NCI-H446 treated with DMSO at 0.1 percent for 48 hours (cell line): ENCODE measurements at places on chromosomes 16 and 17.

DNA sequence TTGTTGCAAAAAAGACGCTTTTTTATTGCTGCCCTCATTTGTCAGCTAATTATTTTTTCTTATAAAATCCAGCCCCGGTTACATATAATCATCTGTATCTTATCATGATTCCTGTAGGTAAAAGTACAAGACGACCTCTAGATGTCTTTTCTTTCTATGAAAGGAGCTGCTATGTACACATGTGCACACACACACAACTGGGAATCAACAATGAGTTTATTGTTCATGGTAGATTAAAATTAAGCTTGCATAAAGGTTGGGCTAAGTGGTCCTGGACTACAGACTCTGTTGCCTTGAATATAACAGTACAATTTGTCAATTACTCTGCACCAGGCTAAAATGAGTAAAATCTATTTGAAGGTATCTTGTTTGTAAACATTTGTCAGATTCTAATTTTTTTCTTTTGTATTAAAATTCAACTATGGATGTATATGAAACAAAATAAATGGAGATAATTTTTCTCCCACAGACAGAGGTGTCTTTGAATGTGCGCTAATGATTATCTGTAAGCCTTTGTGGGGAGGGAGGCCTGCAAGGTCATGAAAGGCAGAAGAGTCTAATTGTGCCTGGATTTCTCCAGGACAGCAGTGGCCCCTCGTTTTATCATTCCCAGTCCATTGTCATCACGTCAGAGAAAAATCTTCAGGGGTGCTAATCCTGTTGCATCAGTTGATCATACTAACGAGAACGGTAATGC lies 13.4 kb downstream of the C17orf58 start:
- DNase-seq: no peak

GRCh38 chr17:77881545-77881944 lies 77.0 kb upstream of the TNRC6C start:
- no peak for DNase-seq

DNA sequence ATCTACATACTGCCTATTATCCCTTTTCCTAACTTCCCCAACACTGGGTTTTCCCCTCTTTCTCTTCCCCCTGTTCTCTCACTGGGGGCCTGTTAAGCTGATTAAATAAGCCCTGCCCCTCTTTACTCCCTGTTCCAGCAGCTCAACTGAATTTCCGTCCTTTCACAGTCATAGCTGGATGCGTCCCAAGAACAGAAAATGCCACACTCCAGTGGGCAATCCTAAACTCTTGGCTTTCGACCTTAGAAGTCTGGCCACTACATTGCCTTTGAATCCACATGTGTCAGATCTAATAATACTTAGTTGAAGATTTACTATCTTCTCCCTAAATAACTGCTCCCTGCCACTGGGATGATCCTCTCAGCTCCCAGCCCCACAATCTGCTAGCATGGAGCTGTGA lies 34.5 kb downstream of the KCNJ16 start:
- peak; percentile 54 for DNase-seq

GRCh38 chr16:51949282-51949681 lies 597.7 kb downstream of the TOX3 start:
- no peak for DNase-seq

GRCh38 chr16:49351096-49351487 lies 22.5 kb upstream of the C16orf78 start:
- no peak for DNase-seq

DNA sequence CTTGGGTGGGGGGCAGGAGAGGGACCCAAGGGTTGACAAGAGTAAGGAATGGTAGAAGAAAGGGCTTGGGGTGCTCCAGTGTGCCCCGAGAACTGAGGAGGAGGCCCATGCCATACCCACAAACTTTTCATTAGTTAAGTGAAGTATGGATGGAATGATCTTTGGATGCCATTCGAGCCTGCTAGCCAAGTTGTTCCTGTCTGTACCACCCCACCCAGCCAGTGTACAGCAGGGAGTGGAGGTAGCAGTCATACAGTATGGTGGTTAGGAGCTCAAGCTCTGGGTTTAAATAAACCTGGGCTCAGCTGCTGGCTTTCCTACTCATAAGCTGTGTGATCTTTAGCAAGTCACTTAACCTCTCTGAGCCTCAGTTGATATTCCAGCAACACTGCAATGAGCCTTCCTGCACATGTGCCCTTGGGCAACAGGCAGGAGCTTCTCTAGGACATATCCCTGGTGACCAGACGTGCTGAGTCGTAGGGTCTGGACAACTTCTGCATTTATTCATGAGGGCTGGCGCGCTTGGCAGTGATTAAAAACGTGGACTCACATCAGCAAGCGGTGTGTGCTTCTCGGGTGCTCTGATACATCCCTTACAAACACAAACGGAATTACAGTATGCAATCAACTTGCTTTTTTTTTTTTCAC lies 22.9 kb downstream of the ITPRIPL2 start:
- no peak for DNase-seq

DNA sequence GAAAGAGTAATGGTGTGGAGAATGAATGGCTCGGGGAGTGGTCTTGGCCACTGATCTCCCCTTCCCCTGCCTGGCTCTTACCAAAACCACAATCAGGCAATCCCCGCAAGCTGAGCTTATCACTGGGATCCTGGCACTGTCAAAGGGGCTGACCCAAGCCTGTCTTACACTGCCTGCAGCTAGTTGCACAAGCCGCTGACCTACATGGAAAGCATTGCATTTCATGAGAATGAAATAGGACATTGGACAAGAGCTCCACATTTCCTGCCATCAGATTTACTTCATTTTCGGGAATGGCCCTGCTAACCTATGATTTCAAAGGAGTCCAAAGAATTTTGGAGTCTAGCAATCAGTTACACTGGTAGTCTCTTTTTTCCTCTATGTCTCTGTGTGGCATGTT lies 146.4 kb downstream of the PCTP start:
- no peak for DNase-seq

DNA sequence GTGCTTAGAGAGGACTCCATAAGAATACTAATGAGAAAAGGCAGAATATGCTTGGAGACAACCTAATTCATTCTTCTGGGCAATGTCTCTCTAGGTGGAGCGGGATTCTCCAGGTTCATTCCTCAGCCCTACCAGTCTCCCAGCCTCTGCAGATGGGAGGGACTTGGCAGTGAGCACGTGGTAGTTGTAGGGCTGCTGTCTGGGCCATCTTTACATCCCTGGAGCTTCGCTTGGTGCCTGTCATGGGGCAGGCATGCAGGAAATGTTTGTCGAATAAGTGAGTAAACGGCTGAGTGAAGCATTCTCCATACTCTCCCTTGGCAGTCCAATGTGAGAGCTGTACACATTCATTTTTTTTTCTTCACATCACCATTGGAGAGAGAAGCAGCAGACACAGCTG lies 387.5 kb downstream of the UTP18 start:
- peak; percentile 20 for DNase-seq

- DNase-seq: no peak
Measured at GRCh38 chr17:78369791-78370381, 8.6 kb upstream of the PGS1 start.

DNA sequence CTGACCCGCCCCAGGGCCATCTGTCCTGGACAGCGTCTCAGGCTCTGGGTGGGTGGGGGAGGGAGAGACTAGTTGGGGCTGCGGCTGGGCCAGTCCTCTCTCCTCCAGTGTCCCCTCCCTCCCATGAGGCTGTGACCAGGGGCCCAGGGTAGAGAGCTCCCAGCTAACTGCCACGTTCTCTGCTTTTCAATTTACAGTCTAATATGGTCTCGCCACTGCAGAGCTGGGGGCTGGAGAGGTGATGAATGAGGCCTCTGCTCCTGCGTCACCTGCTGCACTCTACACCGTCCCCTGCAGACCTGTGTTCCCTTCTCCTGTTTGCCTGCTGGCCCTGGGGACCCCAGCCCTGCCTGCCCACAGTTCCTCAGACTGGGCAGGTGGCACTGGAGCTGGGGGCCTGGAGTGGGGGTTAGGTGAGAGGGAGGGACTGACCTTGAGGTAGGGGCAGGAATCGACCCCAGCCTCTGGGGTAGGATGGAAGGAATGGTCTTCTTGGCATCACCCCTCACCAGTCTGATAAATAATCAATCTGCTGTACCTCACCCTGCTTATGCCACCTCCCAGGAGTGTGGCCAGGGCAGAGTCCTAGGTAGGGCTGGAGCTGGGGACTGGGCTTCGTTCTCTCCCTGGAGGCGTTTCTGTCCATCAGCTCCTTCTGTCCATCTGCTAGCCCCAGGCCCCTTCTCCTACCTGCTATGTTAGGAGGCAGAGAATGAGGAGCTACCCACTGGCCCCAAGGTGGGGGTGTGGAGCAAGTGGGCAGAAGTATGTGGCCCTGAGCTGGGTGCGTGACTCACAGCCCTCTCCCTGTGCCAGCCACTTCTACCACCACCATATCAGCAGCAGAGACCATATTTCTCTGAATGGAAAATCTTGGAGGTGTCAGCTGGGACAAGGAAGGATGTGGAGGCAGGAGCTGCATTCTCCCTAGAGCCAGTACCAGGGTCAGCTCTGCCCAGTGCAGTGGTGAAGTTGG lies 12.9 kb downstream of the SEZ6 start:
- DNase-seq: no peak

- DNase-seq: peak; percentile 44
Measured at GRCh38 chr17:2102931-2103809, 48.3 kb downstream of the HIC1 start.

- no peak for DNase-seq
Measured at GRCh38 chr16:49690778-49691177, 165.1 kb downstream of the ZNF423 start.

DNA sequence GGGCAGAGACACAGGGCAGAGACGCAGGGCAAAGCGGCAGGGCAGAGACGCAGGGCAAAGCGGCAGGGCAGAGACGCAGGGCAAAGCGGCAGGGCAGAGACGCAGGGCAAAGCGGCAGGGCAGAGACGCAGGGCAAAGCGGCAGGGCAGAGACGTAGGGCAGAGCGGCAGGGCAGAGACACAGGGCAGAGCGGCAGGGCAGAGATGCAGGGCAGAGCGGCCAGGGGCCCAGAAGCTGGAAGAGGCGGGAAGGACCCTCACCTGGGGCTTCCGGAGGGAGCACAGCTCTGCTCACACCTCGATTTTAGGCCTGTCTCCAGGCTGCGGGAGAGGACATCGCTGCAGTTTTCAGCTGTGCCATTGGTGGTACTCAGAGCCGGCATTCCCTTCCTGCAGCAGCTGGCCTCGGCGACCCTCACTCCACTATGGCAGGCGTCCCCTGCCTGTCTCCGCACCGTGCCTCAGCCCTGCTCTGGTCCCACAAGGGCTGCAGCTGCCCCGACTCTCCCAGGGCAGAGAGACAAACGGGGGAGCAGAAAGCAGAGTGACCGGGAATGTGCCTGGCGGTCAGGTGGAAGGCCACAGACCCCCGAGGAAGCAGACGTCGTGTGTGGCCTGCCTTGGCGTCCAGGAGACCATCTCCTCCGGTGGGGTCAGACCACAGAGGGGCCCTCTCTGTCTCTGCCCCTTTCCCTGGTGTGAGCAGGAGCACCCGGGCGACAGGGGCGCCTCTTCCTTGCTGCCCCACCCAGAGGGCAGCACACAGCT lies 29.9 kb downstream of the SOX8 start:
- DNase-seq: no peak

- DNase-seq: no peak
Measured at GRCh38 chr16:48608452-48608851, 1.5 kb downstream of the N4BP1 start.

GRCh38 chr17:78748730-78749317 lies 33.2 kb downstream of the CYTH1 start:
- no peak for DNase-seq

- no peak for DNase-seq
Measured at GRCh38 chr16:23025692-23026307, 123.5 kb downstream of the USP31 start.

DNA sequence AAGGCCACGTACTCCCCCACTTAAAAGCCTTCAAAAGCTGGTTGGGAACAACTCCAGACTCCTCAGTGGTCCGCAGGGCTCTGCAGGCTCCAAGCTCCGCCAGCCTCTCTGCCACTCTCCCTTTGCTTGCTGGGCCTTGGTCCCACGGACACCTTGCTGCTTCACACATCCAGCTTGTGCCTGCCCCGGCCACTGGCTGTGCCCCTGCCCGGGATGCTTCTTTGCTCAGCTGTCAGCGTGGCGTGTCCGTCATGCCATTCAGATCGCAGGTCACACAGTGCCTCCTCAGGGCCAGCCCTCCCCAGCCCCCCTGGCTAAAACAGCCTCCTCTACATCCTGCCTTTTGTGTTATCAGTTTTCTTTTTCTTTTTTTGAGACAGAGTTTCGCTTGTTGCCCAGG lies 11.8 kb downstream of the ASPHD1 start:
- DNase-seq: no peak

DNA sequence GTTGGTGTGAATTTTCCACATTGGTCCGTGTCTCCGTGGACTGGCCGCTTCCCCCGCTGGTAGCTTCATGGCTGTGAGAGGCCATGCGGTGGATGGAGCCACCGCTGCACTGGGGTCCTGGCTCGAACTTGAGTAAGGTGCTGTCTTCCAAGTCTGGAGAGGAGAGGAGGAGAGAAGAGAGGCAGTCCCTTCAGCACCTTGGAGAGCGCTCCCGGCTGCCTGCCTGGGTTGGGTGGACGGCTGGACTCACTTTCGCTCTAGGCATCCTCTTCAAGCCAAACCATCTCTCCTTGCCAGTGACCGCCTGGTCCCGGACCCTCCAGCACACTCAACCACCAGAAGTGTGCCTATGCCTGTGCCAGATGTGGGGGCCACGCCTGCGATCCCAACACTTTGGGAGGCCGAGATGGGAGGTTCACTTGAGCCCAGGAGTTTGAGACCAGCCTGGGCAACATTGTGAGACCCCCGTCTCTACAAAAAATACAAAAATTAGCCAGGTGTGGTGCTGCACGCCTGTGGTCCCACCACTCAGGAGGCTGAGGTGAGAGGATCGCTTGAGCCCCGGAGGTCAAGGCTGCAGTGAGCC lies 6.2 kb downstream of the JPH3 start:
- DNase-seq: no peak

GRCh38 chr17:82528484-82529265 lies 9.1 kb downstream of the FOXK2 start:
- DNase-seq: no peak

DNA sequence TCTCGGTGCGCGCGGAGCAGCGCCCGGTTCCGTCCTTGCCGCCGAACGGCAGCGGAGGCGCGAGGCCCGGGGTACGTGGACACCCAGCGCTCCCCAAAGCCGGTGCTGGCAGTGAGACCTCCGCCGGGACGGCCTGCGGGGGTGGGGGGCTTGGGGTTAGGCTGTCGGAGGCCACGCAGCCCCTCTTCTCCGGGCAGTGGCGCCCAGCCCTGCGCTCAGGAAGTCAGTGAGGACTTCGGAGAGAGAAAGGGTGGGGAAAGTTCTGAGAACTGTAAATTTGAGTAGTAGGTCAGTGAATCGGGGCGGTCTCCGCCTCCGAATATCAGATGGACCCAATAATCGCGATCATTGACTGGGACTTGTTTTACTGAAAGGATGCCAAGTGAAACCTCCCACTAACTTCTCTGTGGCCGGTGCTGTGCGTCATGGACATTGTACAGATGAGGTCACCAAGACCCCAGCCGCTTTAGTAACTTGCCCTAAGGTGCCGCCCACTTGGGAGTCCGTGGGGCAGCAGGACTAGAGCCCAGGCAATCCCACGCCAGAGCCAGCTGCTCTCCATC lies 468 bp downstream of the IL4R start:
- no peak for DNase-seq

GRCh38 chr17:59899099-59899498 lies 6.2 kb downstream of the RPS6KB1 start:
- no peak for DNase-seq
